ENCODE measurements at places on chromosomes 4 and X. TPM values are rescaled to one million over a fixed set of nuclear protein-coding genes. Genes with fewer than 3 reads are reported as not detected.

DNA sequence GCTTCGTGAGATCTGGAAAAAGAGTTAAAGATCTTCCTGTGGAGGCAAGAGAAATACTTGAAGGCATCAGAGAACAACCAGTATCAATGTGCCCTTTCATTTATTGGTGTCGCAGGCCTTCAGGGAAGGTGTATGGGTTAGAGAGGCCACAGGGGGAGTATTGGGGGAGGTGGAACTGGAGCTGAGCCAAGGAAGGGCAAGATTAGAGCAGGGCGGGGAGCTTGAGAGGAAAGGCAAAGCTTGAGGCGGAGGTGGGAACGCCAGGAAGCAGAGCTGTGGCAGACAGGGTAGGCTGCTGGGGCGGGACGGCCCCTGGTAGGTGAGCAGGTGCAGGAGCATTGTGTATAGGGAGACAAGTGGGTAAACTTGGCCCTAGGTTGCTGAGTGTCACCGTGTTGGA lies 329.9 kb downstream of the ARHGAP10 start:
- DNase-seq = no peak

Gene TRAM1L1
- 0.95 TPM for total RNA-seq

Gene TRIML2
- not detected for total RNA-seq

- DNase-seq = no peak
These were observed 14.1 kb downstream of the TNIP3 start for GRCh38 chr4:121150003-121150402.

DNA sequence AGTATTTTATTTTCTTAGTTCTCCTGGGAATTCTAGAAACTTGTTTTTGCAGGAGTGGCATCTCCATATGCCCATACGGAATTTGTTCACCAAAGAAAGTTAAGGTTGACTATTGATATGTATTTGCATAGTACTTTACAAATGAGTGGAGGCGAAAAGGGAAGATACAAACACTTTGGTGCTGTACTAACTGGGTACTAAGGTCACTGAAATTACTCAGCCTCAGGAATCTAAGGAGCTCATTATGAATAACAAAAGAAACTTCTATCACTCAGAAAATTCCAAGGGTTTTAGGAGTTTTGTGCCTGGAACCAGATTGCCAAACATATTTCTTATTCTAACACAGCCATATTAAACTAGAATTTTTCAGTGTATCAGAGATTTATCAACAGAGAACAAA lies 27.4 kb upstream of the TMPRSS11B start:
- no peak for DNase-seq

DNA sequence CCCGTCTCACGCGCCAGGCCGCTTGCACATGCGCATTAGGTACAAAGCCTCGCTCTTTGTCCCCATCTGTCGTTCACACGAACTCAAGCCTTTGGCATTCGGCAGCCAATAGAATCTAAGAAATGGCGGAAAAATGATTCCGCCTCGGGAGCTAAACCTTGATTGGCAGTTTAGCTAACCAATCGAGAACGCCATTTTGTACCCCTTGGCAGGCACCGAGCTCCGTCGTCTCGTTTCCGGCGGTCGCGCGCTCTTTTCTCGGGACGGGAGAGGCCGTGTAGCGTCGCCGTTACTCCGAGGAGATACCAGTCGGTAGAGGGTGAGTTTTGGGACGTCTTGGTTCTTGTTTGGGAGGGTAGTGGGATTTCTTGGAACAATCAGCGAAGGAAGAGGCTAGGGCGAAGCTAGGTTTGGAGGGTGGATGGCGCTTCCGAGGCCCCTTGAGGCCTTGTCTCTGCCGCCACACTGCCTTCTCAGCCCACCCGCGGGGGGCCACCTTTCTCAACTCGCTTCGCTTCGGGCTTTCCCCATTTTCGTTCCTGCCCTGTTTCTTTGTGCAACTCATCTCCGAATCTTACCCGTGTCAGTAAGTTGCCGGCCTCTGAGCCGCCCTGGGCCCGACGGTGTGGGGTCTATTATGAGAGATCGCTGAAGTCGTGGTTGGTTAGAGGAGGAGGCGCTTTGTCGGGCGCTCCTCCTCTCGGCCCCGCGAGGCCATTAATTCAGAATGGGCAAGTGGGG lies at the start of gene NONO:
NONO (plus strand) TSS at position 233 of the 741 bp plus-strand sequence. CDS start 7,003 bp downstream, outside the sequence.
- DNase-seq = peak; percentile 90
